ENCODE measurements at places on chromosomes 2 and 18.

GRCh38 chr2:45843136-45843535, 191.7 kb downstream of the PRKCE start:
- DNase-seq = no peak

- no peak for DNase-seq
Measured at GRCh38 chr2:100429726-100430125, 12.3 kb upstream of the CHST10 start.

GRCh38 chr2:46846536-46846935, 69.1 kb downstream of the MCFD2 start:
- DNase-seq = no peak

DNA sequence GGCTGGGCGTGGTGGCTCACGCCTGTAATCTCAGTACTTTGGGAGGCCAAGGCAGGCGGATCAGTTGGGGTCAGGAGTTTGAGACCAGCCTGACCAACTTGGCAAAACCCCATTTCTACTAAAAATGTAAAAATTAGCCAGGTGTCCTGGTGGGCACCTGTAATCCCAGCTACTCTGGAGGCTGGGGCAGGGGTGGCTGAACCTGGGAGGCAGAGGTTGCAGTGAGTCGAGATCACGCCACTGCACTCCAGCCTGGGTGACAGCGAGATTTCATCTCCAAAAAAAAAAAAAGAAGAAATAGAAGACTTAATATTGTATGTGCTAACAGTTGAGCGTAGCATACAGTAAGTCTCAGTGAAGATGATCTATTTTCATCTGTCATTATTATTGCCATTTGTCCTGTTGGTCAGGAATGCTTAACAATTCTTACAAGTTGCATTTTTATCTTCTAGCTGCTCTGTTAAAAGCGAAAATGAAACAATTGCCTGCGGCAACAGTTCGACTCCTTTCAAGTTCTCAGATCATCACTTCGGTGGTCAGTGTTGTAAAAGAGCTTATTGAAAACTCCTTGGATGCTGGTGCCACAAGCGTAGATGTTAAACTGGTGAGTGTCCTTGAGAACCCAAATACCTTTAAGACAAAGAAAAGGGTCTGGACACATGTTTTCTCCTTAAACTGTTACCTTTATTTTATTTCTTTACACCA, 7.2 kb downstream of the PMS1 start:
- no peak for DNase-seq

GRCh38 chr2:29573612-29574011, 347.8 kb downstream of the ALK start:
- no peak for DNase-seq

DNA sequence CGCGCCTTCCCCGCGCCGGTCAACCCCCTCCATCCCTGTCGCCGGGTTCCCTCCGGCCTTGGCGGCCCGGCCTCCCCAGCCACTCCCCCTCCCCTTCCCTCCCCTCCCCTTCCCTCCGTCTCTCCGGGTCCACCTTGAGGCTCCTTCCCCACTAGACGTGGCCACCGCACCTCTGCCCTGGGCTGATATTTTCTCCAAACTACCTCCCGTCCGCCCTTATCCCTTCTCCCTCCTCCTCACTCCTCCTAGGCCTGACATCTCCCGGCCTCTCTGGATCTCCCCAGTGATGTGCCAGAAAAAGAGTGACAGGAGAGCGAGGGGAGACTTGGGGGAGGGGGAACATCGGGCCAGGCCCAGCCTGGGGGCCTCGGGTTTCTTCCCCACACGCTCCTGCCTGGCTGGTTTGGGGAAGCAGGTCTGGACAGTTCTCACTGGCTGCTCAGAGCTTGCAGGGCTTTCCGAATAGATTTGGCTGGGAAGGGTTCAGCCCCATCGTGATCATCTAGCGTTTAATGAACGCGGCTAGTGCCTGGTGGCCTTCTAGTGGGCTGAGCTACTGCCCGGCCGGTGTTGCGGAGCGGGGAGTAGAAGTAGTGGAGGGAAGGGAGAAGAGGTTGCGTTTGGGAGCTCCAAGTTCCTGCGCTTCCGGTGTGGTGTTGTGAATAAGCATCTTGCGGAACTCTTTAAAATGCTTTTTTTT, 641 bp downstream of the MAPRE3 start:
- no peak for DNase-seq

GRCh38 chr2:33873076-33873605, 274.0 kb upstream of the FAM98A start:
- DNase-seq = no peak

DNA sequence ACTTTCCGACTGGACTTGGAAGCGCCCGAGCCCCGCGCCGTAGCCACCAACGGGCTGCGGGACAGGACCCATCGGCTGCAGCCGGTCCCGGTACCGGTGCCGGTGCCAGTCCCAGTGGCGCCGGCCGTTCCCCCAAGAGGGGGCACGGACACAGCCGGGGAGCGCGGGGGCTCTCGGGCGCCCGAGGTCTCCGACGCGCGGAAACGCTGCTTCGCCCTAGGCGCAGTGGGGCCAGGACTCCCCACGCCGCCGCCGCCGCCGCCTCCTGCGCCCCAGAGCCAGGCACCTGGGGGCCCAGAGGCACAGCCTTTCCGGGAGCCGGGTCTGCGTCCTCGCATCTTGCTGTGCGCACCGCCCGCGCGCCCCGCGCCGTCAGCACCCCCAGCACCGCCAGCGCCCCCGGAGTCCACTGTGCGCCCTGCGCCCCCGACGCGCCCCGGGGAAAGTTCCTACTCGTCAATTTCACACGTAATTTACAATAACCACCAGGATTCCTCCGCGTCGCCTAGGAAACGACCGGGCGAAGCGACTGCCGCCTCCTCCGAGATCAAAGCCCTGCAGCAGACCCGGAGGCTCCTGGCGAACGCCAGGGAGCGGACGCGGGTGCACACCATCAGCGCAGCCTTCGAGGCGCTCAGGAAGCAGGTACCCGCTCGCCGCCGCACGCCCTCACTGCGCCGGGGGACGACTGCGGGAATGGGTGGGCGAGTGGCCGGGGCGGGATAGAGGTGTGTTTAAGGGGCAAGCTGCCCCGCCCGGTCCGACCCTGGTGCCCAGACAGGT, 713 bp downstream of the ATOH8 start:
- DNase-seq = peak; percentile 26

DNA sequence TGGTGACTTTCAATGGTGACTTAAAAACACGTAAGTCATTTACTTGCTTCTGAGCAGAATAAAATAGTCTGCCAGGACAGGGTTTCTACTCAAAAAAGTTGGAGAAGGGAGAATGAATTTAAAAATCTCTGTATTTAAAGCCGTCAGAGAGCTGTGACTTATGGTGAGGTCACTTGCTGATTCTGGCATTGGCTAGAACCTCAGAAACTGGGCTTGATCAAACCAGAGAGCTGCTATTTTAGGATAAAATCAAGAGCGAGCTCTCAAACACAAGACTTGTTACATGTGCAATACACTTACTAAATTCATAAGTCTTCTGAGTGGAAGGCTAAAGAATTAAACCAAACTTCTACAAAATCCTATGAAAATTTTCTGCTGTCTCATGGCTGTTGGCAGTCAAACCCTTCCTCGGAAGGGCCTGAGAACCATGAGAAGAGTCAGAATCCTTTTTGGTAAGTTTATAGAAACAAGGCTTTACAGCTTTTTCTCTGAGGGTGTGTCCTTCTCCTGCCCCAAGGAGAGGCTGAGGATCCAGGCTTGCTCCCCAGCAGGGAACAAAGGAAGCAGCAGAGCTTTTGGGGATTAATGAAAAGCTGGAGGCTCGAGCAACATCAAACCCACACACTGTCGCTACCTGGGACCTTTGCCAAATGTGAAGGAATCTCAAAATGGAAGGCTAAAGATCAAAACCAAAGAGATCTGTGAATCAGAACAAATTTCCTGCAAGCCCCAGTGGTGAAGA, 816.4 kb downstream of the SOCS6 start:
- no peak for DNase-seq

GRCh38 chr2:136404176-136404575, 286.2 kb upstream of the CXCR4 start:
- no peak for DNase-seq

DNA sequence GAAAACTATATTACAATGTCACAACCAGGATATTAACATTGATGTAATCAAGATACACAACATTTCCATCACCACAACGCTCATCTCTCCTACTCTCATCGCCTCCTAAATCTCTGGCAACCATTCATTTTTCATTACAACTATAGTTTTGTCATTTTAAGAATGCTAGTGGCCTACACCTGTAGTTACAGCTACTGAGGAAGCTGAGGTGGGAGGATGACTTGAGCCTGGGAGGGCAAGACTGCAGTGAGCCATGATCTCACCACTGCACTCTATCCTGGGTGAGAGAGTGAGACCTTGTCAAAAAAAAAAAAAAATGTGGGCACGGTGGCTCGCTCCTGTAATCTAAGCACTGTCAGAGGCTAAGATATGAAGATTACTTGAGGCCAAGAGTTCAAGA, 10.5 kb downstream of the PKP4 start:
- no peak for DNase-seq

GRCh38 chr2:237315170-237315828, 98.7 kb downstream of the COL6A3 start:
- DNase-seq = no peak

Measured in T-helper 2 cell treated with Interferon-gamma antibody and Interleukin-4, amounts not matched to agents 5 μg/mL and 100 μg/mL, for 36 hours (primary cell).